GM04503 (cell line): ENCODE measurements at places on chromosomes 4 and X.

GRCh38 chr4:83617371-83618035 is 81.6 kb downstream of the GPAT3 start:
- no peak for DNase-seq

GRCh38 chr4:24978291-24979075 is 52.3 kb downstream of the LGI2 start:
- DNase-seq = no peak

DNA sequence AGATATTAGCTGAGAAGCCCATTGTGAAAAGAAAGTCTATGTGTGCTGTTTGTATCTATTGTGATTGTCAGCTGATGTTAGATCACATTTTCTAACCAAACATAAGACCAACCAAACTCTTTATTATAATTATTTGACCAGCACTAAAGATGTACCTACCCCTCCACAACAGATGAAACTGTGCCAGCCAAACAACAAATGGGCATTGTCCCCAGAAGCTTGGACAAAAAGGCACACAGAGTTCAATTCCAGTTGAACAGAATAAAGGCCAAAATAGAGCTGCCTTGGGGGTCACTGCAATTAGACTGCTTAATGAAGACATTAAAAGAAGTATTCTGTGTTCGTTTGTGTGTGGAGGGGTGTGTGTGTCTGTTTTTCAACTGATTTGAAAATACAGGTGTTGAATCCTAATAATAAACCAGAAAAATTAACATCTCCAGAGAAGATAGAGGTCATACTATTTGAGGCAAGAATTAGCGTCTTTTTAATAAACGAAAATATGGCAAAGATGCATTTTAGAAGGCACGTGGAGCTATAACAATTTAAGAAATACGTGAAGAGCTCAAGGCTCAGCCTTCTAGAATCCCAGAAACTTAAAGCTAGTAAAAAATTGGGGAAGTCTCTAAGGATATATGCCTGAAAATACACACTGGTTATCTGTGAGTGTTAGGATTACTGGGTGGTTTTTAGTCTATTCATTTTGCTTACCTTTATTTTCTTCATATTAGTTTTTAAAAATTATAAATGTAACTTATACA is 2.2 kb downstream of the SPP1 start:
- no peak for DNase-seq

GRCh38 chr4:113637363-113637762 is 124.2 kb downstream of the CAMK2D start:
- DNase-seq = no peak

DNA sequence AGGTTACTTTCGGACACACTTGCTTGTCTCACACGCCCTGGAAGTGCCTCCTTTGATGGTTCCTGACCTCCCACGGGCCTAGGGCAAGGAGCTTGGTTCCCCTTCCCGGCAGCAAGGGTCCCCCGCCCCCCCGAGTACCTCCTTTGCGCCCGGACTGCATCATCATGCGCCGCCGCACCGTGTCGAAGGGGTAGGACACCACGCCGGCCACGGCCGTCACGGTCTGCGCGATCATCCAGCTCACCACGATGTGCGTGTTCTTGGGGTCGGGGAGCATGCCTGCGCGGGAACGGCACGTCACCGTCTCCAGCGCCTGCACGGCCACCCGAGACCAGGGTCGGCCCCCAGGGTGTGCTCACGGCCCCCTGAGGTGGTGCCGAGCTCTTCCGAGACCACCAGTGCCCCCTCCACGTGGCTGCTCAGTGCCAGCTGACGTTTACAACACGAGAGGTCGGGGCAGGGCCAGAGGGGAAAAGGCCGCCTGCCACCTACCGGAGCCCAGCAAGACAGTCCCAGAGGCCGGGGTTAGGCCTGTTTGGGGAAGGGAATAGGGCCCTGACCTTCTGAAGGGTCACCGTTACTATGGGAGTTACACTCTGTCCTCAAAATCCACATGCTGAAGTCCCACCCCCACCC is 4.7 kb downstream of the SLC25A6 start:
- no peak for DNase-seq

- DNase-seq = no peak
Observed at GRCh38 chrX:97858592-97858991, 974.9 kb downstream of the RPA4 start.

- no peak for DNase-seq
Observed at GRCh38 chr4:153439831-153440230, 26.3 kb upstream of the TMEM131L start.

DNA sequence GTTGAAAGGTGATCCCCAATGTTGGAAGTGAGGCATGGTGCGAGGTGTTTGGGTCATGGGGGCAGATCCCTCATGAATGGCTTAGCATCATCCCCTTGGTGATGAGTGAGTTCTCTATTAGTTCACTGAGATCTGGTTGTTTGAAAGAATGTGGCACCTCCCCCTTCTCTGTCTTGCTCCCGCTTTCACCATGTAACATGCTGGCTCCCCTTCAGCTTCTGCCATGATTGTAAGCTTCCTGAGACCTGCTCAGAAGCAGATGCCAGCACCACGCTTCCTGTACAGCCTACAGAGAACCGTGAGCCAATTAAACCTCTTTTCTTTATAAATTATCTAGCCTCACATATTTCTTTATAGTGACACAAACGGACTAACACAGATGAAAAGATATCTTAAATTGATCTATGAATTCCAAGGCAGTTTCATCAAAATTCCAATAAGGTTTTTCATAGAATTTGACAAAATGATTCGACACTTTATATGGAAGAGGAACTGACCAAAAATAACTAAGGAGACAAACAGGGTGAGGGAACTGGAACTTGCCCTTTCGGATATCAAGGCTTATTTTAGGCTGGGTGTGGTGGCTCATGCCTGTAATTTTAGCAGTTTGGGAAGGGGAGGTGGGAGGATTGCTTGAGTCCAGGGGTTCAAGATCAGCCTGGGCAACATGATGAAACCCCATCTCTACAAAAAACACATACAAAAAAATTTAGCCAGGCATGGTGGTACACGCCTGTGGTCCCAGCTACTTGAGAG is 56.9 kb upstream of the OGT start:
- no peak for DNase-seq

DNA sequence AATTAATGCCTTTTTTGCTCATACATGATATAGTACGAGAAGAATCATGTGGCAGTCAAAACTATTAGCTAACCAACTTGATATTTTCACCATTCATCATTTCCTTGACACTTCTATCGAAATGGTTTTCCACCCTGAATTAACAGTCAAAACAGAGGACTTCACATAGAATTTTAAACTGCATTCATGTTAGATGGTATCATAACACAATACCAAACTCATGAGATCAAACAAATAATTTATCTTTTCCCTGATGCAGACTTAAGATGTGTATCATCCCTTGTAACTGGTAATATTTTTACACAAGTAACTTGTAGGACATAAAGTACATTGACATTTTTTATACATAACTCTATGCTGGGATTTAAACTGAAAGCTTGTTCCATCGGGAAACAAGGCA is 18.2 kb upstream of the ANTXR2 start:
- no peak for DNase-seq

DNA sequence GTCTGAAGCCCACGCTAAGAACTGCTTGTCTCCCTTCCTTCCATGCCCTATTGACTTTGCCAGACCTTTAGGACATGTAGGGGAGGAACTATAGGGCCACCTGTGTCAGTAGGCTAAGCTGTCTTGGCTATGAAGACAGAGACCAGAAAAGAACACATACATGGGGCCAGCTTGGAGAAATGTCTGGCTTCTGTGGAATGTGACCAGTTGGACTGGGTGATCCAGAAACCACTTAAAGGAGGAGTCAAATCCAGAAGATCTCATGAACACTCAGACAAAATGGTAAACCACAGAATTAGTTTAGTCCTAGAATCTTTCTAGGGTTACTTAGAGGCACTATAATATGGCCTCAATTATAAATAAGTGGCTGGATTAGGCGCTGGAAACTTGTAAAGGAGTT is 42.0 kb downstream of the PHKA2 start:
- no peak for DNase-seq

GRCh38 chr4:87120010-87120409 is 100.4 kb downstream of the KLHL8 start:
- no peak for DNase-seq

DNA sequence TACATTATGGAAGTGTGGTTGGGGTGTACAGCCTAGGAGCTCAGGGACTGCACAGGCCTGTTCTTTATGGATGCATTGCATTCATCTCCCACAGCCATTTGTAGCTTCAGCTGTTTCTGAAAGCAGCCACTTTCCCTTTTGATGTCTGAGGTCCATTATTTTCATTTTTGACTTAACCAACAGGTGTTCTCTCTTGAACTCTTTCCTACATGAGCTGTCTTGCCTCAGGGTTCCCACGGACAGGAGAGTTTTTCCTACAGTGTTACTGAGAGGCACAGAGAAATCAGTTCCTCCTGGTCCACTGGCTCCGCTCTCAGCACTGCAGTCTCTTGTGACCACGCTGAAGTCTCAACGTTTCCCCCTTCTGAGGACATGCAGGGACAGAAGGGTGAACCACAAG is 87.2 kb downstream of the RASL11B start:
- no peak for DNase-seq

GRCh38 chr4:37803348-37803973 is 23.0 kb upstream of the PGM2 start:
- DNase-seq = no peak

GRCh38 chrX:107729558-107730297 is 45.9 kb downstream of the TSC22D3 start:
- DNase-seq = no peak

GRCh38 chr4:152988721-152989553 is 52.8 kb downstream of the FHDC1 start:
- no peak for DNase-seq

- DNase-seq = no peak
Observed at GRCh38 chr4:184815046-184815877, 10.5 kb downstream of the ACSL1 start.

- no peak for DNase-seq
Observed at GRCh38 chr4:19657856-19658255, 593.8 kb upstream of the SLIT2 start.

GRCh38 chr4:52421811-52422213 is 237.3 kb downstream of the USP46 start:
- no peak for DNase-seq

DNA sequence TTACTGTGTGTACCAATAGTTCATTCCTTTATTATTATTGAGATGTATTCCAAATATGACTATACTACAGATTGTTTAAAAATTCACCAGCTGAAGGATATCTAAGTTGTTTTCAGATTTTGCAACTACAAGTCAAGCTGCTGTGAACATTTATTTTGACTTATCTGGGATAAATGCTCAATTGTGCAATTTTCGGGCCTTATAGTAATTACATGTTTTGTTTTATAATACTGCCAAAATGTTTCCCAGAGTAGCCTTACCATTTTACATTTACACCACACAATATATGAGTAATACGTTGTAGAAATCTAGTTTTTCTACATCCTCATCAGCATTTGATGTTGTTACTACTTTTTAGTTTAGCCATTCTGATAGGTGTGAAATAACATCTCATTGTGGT is 179.6 kb downstream of the ANTXR2 start:
- DNase-seq = no peak

DNA sequence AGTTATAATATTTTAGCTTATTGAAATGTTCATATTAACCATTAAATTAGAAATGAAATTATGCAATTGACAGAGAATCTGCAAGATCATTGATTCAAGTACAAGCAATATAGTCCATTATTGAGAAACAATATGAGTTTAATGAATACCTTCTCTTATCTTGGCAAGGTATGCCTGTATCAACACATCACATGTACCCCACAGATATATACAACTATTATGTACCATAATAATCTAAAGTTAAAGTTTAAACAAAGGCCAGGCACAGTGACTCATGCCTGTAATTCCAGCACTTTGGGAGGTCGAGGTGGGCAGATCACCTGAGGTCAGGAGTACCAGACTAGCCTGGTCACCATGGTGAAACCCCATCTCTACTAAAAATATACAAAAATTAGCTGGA is 514.7 kb downstream of the PCDH7 start:
- no peak for DNase-seq

DNA sequence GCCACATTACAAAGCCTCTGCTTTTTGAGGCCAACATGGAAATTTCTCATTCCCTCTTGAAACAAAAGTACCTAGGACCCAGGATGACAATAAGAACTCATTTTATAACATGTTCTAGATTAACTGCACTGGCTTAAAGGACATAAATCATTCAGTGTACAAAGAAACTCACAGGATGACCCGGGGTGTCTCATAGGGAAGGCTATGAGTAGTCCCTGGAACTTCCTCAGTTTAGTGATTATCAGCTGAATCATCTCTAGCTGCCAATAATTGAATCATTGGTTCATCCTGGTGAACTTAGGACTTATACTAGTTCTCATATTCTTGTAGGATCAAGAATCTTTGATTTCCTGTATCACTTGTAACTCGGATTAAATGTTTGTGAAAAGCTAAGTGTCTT is 95.8 kb upstream of the WDR1 start:
- DNase-seq = no peak

DNA sequence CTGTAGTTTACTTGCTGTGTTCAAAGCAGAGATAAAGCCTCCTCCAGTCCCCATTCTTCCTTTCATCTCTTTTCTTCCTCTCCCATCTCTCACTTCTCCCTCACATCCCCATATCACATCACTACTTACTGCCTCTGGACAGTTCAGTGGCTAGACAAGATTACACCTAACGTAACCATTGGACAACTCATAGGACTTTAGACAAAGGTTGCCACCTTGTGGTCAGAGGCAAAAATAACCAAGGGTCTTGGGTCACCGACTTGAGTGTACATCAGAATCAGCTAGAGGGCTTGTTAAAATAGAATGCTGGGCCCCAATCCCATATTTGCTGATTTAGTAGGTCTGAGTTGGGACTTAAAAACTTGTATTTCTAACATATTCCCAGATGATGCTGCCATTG is 109.3 kb upstream of the DGKK start:
- no peak for DNase-seq

- no peak for DNase-seq
Observed at GRCh38 chr4:121299367-121299766, 81.5 kb downstream of the QRFPR start.

GRCh38 chr4:24781999-24782745 is 13.2 kb upstream of the SOD3 start:
- no peak for DNase-seq

- DNase-seq = no peak
Observed at GRCh38 chr4:140174543-140174942, 20.6 kb upstream of the MAML3 start.

DNA sequence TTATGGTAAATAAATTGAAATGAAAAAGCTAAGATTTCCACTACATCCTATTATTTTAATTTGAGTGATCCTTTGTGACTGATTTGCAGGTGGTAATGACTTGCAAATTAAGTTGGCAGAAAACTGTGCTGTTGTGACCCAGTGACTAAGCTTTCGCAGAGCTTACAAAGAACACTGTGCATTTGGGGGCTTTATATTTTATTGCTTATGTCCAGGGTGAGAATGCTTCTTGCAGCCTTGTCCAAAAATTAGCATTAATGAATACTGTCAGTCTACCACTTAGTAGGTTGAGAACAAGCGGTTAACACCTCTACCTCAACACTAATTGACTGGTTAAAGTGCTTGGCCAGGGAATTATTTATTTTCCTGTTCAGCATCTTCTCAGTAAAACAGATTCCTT is 991.3 kb upstream of the DIAPH2 start:
- DNase-seq = no peak

DNA sequence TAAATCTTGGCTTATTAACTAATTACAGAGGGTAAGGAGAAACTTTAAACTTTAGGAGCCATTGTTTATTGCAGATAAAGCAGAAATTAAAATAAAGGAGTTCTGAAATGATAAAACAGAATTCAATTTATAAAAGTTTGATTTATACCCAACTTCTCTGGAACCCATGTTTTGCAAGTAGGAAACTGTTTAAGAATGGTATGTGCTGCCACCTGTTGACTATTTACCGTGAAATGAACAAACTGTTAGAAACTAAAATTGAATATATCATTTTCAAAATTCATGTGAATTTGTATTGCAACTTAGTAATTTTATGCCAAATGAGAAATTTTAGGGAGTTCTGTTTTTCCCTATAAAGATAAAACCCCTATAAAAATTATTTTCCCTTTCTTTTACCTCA is 11.0 kb upstream of the TBC1D8B start:
- no peak for DNase-seq
